NCI-H226 (cell line): ENCODE measurements at places on chromosomes 16 and 17.

- peak; percentile 12 for DNase-seq
Measured at GRCh38 chr17:5592382-5592781, 8.1 kb upstream of the NLRP1 start.

- DNase-seq: no peak
Measured at GRCh38 chr17:29614349-29615047, 8.2 kb downstream of the CORO6 start.

DNA sequence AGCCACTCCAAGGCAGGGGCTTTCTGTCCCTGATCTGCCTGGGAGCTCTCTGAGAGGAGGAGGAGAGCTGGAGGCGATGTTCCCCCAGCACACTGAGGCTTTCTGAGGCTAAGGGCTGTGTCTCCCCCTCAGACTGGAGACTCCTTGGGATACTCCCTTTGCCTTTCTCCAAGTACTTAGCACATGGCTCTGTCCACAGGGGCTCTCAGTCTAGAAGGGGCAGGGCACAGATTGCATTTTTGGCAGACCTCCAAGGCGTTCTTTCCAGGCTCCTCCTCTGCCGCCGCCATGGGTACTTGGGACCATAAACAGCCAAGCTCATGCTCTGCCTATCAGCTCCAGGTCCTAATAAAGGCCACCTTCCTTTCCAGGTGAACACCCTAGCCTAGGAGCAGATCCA, 1.8 kb upstream of the GIP start:
- no peak for DNase-seq

- no peak for DNase-seq
Measured at GRCh38 chr17:8490256-8491023, 54.8 kb downstream of the NDEL1 start.

- DNase-seq: no peak
Measured at GRCh38 chr17:80113033-80113484, 11.7 kb downstream of the GAA start.

- no peak for DNase-seq
Measured at GRCh38 chr16:66095676-66096075, 270.8 kb upstream of the CDH5 start.
